Chondrocyte (in vitro differentiated cells): ENCODE measurements at places on chromosomes 3 and 15. TPM values are rescaled to one million over a fixed set of nuclear protein-coding genes. Genes with fewer than 3 reads are reported as not detected.

- DNase-seq, result no peak
- no peak overlapping the region for H3K27ac ChIP-seq
- no peak overlapping the region for H3K4me3 ChIP-seq
- no peaks in the 10 kb centered on the region for H3K36me3 ChIP-seq
- H3K4me1 ChIP-seq, result no peaks in the 10 kb centered on the region
Observed at GRCh38 chr15:79595995-79596622, 164.0 kb downstream of the MINAR1 start.

Gene MAGEL2
- 6.4 to 8.0 TPM (median 6.9 TPM) in 3 replicates for total RNA-seq

DNA sequence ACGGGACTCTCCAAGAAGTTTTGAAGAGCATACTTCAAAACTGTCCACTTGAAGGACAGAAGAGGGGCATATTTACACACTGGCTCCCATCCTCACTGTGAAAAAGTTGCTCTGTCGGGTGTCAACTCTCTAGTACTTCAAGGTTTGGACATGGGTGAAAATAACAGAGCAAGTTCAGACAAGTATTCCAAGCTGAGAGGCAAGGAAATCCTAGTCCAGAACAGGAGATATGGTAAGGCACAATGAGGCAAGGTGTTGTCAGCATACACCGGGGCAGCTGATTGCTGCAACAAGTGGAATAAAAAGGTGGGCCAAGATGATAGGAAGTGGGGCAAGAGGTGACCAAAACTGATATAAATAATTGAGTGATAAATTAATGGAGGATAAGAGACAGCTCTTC lies 4.8 kb upstream of the TFDP2 start:
- H3K27ac ChIP-seq, result no peak overlapping the region
- H3K4me1 ChIP-seq, result peaks cover 4% of the 10 kb centered on the region
- H3K4me3 ChIP-seq, result no peak overlapping the region
- DNase-seq, result no peak
- no peaks in the 10 kb centered on the region for H3K27me3 ChIP-seq

- H3K4me3 ChIP-seq, result no peak overlapping the region
- no peak for DNase-seq
- no peak overlapping the region for H3K27ac ChIP-seq
- H3K27me3 ChIP-seq, result no peaks in the 10 kb centered on the region
- no peaks in the 10 kb centered on the region for H3K4me1 ChIP-seq
- peaks cover 2% of the 10 kb centered on the region for H3K36me3 ChIP-seq
Observed at GRCh38 chr15:90243943-90244639, 5.3 kb upstream of the TTLL13 start.
